ENCODE measurements at places on chromosomes 5 and 9.

DNA sequence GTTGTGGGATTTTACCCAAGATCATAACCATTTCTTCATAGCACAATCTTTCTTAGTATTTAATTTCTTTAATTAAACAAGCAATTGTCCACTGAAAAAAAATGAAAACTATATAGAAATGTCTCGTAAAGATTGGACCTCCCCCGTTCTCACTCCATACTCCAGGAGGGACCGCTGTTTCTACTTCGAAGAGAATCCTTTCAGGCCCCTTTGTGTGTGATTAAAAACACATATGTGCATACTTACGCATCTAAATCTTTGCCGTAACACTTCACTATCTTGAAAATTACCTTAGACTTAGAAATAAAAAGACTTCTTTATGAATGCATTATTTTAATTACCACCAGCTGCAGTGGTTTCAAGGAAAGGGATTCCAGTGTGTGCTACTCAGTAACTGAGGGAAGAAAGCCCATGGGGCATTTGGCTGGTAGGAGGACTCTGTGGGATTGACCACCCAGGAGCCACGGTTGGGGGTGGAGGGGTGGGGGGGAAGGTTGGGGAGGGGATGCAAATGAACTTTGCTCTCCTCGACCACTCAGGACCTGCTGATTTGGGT lies 209.1 kb downstream of the FAM114A2 start:
- DNase-seq: no peak

DNA sequence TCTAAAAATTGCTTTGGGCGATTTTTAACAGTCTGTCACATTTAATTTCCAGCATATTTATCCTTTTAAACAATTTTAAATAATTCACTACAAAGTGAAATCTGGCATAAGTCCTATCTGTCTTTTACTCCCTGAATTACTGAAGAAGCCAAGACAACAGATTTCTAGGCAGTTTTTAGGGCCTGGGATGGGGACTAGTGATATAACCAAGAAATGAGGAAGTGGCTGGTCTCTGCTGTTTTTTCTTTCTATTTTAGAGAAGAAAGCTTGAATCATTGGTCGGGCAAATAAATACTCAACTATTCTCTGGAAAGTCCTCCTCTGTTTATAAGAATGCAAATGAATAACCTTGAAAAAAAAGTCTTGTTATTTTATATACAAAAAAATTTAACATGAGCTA lies 79.7 kb upstream of the SSBP2 start:
- DNase-seq: no peak

DNA sequence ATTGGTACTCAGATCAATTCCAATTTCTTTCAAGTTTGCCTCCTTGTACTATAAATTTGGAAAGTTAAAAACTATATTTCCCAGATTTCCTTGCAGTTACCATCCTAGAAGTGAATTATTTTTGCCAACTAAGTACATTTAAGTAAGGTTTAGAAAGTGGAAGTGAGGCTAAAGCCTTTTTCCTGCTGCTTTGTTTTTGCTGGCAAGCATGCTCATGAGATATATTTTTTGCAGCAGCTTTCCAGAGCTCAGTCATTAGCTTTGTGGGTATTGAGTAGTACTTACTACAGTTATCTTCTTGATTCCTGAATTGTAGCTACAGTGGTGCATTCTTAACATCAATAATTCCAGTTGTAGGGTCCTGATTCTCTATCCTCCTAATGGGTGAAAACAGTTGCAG lies 3.5 kb upstream of the BTF3 start:
- DNase-seq: no peak

- DNase-seq: no peak
Measured at GRCh38 chr5:96743065-96743768, 64.5 kb downstream of the ERAP1 start.

- no peak for DNase-seq
Measured at GRCh38 chr9:70988551-70988950, 132.9 kb downstream of the TRPM3 start.

- DNase-seq: peak; percentile 33
Measured at GRCh38 chr9:2621722-2622460, at the start of gene VLDLR. VLDLR (plus strand) TSS chr9:2621787; CDS start chr9:2622190, 403 bp downstream.

DNA sequence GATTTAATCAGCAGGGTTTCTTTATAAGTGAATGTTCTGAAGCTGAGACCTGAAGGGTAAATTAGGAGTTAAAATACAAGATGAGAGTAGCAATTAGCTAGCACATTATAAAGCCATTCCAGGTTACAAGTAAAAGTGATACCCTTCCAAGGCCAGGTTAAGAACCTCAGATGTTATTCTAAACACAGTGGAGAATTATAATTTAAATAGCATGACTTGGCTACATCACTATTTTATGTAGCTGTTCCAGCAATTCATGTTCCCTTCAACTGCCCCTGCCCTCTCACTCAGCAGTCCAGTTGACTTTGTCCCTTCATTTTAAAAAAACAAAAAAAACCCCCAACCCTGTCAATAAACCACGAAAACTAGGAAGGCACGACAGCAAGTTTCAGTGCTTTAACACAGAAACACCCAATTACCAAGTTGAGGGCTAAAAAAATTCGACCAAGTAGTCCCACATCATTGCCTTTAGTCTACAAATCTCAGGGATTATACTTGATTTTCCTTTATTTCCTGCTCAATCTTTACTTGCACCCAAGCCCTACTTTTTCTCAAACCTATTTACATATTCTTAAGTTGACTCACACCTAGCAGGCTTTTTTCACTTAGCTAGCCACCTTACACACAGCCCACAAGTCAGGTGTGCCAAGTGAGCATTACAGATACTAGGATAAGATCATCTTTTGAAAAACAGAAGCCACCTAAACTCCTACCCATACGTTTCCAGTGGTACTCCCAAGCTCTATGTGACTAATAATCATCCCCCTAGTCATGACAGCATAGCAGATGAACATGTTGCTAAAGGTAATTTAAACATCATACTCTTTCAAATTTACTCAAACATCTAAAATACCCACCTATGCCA lies 3.4 kb downstream of the RPL37 start:
- DNase-seq: no peak

- no peak for DNase-seq
Measured at GRCh38 chr5:110790673-110791072, 51.9 kb downstream of the SLC25A46 start.

DNA sequence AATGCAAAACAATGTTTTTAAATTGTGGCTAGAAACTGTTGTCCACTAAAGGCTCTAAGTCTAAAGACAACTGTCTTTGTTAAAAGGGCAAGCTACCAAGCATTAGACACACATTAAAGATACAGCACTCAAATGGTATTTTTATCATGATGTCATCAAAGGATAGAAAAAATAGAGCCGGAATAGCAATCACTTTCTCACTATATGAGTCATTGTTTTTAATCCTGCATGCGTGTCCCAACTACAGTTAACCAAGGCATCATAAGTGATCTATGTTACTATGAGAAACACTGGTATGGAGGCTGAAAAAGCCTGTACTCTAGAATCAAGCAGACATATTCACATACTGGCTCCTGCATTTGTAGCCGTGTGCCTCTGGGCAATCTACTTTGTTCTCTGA lies 1.9 kb upstream of the PJA2 start:
- DNase-seq: no peak

GRCh38 chr9:34505370-34506120 lies 17.2 kb downstream of the ENHO start:
- no peak for DNase-seq

DNA sequence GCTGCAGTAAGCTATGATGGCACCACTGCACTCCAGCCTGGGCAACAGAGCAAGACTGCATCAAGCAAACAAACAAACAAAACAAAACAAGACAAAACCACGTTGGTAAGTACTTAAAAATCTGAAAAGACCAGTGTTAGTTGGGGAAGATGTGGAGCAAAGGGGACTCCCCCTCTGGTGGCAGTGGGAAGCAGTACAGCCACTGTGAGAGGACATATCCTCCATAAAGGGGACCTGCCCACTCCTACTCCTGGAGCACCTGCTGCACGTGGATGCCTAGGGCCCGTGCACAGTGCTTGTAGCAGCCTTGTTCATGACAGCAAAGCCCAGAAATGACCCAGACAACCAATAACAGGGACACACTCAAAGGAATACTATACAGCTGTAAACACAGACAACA lies 17.0 kb upstream of the IPPK start:
- DNase-seq: no peak

- DNase-seq: no peak
Measured at GRCh38 chr5:177476531-177477233, 3.2 kb upstream of the DBN1 start.

DNA sequence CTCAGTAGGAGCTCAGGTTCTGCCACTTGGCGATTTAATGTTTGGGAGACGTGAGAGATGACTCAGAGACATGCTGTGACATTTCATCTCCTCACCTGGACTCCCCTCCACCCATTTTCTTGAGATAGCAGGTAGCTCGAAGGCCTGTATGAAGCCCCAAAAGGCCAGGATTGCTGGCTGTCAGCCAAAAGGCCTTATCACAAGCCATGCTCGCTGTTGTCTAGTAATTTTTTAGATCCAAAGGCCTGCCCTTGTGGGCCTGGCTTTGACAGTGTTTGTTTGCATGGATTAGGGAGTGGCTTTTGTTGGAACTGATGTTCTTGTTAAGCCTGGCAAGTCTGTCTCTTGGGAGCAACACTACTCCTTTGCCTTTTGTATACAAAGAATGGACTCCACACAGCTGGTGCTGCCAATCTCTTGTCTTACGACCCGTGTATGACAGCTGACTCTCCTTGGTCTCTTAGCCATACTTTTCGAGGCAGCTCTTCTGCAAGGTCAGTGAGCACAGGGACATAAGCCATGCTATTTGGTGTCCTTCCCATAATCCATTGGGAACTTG lies 22.7 kb downstream of the CAVIN4 start:
- no peak for DNase-seq

All from right renal pelvis (tissue), 4 donors.